ENCODE measurements at places on chromosomes 12 and 14.

GRCh38 chr12:110934093-110934852 is 13.9 kb upstream of the MYL2 start:
- DNase-seq: no peak

- no peak for DNase-seq
Observed at GRCh38 chr12:9214534-9214933, 6.3 kb upstream of the PZP start.

DNA sequence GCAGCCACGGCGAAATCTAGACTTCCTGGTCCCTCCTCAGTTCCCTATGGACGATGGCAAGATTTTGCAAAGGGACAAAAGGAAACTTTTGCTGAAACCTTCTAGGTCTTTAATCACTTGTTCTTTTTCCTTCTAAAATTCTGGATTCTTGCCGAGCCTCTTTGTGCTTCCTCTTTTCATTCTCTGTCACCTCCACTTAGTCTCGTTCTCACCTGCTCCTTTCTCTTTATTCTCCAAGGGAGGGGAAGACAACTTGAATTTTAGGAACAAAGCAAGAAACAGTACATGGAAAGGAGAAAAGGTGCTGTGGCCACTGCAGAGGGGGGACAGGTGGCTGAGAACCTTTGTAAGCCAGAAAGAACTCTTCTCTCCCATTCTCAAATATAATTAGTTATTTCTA is 194.8 kb downstream of the CACNA1C start:
- DNase-seq: no peak

- no peak for DNase-seq
Observed at GRCh38 chr12:109861689-109862314, 18.5 kb downstream of the GLTP start.

Measured in dermis blood vessel endothelial cell (primary cell).